ENCODE measurements at places on chromosomes 3 and 15. TPM values are rescaled to one million over a fixed set of nuclear protein-coding genes. Genes with fewer than 3 reads are reported as not detected.

DNA sequence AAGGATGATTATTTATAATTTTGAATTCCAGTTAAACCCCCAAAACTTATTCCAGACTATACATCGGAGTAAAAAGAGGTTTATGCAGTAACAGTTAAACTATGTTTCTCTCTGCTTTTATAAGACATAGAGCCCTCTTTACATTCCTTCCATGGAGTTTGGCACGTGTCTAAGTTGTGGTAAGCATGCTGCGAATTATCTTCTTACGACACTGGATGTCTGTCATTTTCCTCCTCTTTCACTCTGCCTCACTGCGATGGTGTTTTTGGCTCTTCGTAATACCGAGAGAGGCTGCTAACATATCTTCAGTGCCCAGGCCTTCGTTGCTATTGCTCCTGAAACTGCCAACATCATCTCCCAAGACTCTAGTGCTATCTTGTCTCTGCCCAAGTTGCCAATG, 83.9 kb upstream of the TGFBR2 start:
- DNase-seq, result peak; percentile 51

DNA sequence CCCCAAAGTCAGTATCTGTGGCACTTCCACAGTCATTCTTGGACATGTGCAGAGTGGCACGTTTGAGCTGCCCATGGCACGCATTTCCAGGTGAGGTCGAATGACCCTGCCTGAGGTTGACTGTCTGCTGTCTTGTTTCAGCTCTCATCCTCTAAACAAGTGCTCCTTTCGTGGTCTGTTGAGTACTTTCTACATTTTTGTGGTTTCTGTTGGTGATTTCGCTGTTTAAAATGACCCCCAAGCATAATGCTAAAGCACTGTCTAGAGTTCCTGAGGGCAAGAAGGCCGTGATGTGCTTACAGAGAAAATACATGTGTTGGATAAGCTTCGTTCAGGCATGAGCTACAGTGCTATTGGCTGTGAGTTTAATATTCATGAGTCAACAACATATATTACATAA, 40.0 kb upstream of the SAMMSON start:
- no peak for DNase-seq

The CCR5 gene
- 0.08 TPM for polyA plus RNA-seq

DNA sequence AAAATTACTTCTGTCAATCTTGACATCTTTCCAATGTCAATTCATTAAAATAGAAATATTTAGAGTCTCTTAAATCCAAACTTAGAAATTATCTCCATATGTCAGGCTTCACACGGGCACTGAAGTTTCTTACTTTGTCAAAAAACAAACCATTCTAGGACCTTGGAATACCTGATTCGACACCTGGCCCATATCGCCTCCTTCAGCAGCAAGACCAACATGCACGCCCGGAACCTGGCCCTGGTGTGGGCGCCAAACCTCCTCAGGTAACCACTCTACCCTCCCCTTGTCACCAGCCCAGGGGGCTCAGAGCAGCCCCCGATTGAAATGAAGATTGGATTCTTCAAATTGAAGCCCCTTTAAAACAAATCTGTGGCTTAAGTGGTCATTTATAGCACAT, 81.3 kb downstream of the TMEM39A start:
- DNase-seq, result no peak

GRCh38 chr3:184457329-184457728, 77.5 kb downstream of the CHRD start:
- no peak for DNase-seq

DNA sequence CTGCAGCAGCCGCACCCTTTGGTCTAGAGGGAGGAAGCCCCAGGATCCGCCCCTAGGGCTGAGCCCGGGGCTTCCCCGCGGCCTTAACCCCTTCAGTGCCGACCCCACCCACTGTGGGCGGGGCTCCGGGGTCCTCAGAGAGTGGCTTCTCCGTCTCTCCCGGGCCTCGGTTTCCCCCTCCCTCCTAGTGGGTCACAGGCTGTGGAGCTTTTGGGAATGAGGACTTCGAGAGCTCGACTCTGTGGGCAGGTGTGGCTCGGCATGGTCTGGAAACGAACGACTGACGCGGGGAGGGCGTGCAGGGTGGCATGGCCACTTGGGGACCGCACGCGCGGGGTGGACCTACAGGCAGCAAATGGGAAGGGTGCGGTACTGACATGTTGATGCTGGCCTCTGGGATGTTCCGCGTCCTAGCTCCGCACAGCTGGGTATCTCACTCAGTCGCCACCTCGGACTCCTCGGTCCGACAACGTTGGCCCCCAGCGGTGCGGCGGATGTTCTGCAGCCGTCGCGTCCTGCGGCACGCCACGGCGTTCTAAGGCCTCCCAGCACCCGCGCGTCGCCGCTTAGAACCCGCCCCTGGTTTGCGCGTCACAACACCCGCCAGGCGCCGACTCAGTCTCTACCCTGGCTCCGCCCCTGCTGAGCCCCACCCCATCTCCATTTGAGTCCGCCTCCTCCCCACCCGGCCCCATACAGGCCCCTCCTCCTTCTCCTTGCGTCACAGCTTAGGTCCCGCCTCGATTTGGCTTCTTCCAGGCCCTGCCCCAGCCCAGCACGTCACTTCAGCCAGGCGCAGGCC, at the start of the genes HYAL3 and NAA80:
Gene HYAL3 (minus strand): TSS at position 570 of the 802 bp plus-strand sequence. CDS start 3,803 bp downstream, outside the sequence.
Gene NAA80 (minus strand): TSS at position 570 of the 802 bp plus-strand sequence. CDS start 1,942 bp downstream, outside the sequence.
- DNase-seq, result peak; percentile 100

The CYP11A1 gene
- 1.1 TPM for polyA plus RNA-seq

- no peak for DNase-seq
Observed at GRCh38 chr3:58728723-58729122, 62.1 kb upstream of the FAM3D start.

All from brain (organoid and tissue), 16 donors.